ENCODE measurements at places on chromosomes 2 and 18.

DNA sequence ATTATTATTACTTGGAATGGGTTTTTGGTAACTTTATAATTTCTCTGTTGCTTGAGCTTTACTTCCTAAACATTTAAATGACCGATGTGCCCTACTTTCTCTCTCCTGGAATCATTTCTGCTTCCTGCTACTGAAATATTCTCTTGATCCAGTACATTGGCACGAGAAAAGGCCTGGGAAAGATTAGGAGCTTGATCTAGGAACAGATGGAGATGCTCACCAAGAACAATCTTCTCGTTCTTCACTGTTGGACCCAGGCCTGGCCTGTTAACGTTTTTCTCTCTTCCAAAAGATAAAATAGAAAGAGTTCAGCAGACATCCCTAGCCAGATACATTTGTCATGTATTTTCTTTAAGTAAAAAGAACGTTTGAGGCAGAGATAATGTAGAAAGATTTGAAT is 1356.8 kb upstream of the CRIM1 start:
- no peak for DNase-seq

GRCh38 chr2:3464401-3465005 is 54.8 kb downstream of the ADI1 start:
- DNase-seq, result no peak

DNA sequence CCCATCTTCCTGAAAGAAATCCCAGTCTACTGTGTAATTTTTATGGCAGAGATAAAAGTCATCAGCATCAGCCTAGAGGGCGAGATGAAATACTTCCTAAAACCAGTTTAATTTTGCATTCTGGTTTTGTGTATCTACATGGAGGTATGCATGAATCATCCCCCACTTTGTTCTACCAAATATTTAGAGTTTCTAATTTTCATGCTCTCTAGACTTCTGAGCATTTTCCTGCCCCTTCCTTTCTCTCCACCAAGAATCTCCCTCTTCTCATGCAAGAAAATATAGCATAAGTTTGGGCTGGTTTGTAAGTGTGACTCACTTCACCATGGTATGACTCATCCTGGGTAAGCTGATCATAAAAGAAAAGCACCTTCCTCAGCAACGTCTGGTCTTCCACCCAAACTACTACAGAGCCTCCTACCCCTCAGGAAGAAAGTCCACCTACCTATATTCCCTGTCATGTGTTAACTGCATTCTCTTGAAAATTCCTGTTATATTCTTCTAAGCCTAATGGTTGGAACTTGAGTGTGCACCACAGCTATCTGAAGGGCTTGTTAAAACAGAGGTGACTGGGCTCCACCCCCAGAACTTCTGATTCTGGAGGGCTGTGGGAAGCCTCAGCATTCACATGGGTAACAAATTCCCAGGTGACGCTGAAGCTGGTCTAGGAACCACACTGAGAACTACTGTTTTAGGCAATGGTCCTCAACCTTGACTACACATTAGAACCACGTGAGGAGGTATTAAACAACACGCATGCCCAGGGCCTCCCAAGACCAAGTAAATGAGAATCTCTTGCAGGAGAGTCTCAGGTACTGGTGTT is 37.4 kb upstream of the RAPGEF4 start:
- DNase-seq, result no peak

- DNase-seq, result no peak
Observed at GRCh38 chr2:174965992-174966744, 39.0 kb downstream of the CHN1 start.

DNA sequence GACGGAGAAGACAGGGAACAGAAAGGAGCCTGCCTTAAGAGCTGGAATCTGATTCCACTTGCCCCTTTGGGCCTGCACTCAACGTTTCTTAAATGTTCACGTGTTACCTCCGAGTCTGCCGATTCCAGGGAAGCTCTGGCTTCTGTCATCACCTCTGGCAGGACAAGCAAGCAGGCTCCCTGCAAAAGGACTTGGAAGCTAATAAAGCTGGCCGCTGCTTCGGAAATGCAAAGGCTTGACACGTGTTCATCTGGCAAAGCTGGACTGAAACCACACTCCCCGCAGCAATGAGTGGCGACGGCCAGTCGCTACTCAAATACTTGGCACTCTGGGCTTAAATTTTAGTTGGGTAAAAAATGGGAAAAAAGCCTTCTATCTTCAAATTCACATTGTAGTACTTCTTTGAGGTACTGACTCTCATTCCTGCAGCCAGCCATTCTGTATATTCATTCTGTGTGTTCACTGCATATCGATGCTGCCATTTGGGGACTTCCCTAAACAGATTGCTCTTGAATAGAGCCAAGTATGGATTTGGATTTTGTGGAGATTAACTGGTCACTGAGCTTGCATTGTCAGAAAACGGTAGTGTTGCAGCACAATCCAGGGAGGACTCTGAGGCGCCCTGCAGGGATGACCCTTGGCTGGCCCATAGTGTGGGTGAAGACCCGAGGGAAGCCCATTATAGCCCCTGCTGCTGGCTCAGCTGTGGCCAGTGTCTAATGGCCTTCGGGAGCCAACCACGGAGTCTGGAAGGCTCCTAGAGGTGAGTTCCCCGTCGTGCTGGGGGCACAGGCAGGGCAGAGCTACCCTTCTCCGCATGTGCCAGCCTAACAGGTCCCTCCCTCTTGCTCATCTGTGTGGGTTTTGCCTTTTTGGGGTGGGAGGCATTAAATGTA is 231.5 kb downstream of the PRKCE start:
- DNase-seq, result no peak
